SHP77 (cell line): ENCODE measurements at places on chromosomes 3 and 15.

GRCh38 chr3:133330522-133330921 lies 69.3 kb upstream of the BFSP2 start:
- DNase-seq = no peak

- DNase-seq = peak; percentile 5
These were observed 87.3 kb upstream of the ROPN1 start for GRCh38 chr3:124078953-124079911.

DNA sequence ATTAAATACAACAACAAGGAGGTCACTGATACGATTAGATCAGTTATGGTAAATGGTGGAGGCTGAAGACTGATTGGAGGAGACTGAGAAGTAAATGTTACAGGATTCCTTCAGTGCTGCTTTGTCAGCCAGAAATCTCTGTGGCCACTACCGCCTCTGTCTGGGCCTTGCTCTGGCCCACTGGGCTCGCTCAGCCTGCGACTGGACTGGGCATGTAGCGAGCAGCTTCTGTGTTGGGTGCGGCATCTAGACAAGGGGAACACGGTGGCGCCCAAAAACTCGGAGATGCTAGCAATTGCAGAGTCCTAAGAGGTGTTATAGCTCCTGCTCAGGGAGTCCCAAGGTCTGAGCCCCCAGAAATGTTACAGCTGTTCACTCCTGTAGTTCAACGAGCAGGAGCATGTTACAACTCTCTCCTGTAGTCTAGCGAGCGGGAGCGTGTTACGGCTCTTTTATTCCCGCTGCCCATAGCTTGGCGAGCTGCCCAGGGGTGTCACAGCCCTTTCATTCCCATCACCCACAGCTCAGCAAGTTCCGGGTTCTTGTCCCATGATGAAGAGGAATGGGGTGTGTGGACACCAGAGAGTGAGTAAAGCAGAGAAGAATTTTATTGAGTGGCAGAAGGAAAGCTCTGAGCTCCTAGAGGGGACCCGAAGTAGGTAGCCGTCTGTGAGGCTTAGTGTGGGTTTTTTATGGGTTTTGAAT lies 24.7 kb downstream of the SLC15A2 start:
- DNase-seq = no peak

GRCh38 chr3:112602217-112602838 lies 38.6 kb downstream of the CCDC80 start:
- DNase-seq = no peak

GRCh38 chr3:63513791-63514190 lies 138.7 kb upstream of the SNTN start:
- no peak for DNase-seq

- no peak for DNase-seq
These were observed 38.8 kb downstream of the EID1 start for GRCh38 chr15:48916721-48917120.

DNA sequence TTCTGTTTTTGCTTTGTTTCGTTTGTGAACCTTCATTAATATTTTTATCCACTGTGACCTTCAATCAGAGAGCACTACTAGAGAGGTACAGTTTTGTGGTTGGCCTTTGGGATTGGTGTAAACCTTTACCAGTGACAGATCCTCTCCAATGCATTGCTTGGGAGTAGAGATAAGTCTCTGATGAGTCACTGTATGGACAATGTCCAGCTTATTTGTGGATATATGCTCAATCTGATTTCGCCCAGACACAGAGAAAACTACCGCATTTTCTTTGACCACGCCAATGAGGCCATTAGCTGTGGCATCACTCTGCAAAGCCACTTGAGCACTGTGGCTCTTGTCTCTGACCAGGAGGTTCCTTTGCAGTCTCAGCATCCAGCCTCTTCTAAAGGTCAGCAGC lies 964.7 kb downstream of the TUSC7 start:
- no peak for DNase-seq

GRCh38 chr3:189945935-189946709 lies 174.6 kb downstream of the P3H2 start:
- DNase-seq = no peak

GRCh38 chr3:100825574-100825973 lies 116.3 kb downstream of the TFG start:
- DNase-seq = no peak

GRCh38 chr3:163890661-163891060 lies 1187.6 kb downstream of the SI start:
- DNase-seq = no peak

DNA sequence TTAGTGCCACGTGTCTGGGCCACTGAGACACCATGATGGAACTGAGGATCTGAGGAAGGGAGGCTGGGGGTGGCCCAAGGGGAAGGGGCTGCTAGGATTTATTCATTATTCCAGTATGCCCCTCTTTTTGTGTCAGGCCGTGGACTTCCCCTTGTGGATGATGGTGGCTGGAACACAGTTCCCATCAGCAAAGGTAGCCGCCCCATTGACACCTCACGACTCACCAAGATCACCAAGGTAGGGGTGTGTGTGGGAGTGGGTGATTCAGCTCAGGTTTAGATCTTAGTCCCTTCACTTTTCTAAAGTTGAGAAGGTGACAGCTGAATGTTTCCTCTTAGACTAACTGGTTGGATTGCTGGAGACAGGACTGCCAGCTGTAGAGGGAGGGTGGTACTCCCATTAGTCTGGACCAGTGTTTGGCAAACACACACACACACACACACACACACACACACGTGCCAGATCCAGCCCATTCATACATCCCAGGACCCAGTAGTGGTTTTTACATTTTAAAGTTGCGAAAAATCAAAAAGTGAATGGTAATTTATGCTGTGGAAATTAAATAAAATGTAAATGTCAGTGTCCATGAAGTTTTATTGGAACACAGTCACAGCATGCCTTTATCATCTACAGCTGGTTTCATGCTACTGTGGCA lies 11.4 kb downstream of the EIF4G1 start:
- DNase-seq = no peak

DNA sequence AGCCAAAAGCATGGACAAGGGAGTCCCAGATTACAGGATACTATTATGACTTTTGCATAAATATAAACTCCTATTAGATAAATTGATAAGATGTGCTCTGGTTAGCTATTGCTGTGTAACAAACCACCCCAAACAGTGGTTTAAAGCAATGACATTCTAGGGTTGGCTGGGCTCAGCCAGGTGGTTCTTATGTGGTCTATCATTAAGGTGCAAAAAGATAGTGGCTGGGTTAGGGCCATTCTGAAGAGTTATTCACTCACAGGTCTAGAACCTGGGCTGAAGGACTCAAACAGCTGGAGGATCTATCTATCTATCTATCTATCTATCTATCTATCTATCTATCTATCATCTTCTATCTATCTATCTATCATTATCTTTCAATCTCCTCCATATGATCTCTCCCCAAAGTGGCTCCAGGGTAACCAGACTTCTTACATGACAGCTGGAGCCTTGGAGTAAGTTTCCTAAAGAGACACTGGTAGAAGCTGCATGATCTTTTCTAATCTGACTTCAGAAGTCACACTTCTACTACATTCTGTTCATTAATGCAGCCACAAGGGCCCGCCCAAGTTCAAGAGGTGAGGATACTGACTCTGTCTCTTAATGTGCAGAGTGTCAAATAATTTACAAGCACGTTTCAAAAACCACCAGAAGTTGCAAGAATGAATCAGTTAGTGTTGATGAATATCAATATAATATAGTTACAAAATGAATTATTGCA lies 74.9 kb upstream of the XCR1 start:
- no peak for DNase-seq

DNA sequence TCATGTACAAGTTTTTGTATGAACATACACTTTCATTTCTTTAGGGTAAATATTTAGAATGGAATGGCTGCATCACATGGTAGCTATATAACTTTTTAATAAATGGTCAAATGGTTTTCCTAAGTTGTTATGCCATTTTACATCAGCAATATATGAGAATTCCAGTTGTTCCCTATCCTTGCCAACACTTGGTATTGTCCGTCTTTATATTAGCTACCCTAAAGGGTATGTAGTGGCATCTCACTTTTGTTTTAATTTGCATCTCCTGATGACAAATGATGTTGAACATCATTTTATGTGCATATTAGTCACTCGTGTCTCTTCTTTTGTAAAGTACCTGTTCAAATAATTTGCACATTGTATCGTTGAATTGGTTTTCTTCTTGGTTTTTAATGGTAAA lies 2.5 kb upstream of the MUC13 start:
- no peak for DNase-seq

- DNase-seq = no peak
These were observed 58.9 kb upstream of the KY start for GRCh38 chr3:134709561-134710312.

- no peak for DNase-seq
These were observed 50.8 kb downstream of the RFTN1 start for GRCh38 chr3:16462679-16463078.

GRCh38 chr15:30929064-30929669 lies 25.5 kb downstream of the FAN1 start:
- DNase-seq = peak; percentile 76

GRCh38 chr3:159458010-159458409 lies 530.6 kb upstream of the IL12A start:
- DNase-seq = no peak

DNA sequence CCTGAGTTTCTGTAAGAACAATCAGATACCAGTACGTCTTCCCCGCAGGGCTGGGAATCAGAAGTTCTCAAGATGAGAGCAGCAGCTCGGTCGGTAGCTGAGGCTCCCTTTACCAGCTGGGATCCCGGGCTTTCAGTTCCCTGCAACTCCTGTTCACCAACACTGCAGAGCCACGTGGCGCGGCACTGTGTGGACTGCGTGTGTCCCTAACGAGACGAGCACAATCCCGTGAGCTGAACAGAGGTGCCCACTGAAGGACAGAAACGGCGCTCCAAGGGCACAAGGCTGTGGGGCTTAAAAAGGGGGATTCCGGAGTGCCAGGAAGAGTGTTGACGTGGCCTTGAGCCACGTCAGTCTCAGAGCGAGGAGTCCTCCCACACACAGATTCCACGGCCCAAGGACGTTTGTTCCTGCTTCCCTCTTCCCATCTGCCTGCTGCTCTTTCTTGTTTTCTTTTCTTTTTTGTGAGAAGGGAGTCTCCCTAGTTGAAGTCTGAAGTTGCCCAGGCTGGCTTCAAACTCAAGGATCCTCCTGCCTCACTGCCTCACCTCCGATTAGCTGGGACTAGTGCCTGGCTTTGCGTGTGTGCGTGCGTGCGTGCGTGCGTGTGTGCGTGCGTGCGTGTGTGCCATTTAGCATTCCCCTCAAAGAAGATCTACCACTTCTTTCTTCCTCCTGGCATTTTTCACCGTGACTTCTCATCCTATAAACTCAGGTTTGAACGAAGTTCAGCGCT lies 37.1 kb upstream of the RPL35A start:
- DNase-seq = no peak

GRCh38 chr15:29183071-29183831 lies 86.4 kb downstream of the NSMCE3 start:
- peak; percentile 32 for DNase-seq

- no peak for DNase-seq
These were observed at the start of gene SLCO3A1 for GRCh38 chr15:91853511-91853947. SLCO3A1 (plus strand) TSS chr15:91853708.

DNA sequence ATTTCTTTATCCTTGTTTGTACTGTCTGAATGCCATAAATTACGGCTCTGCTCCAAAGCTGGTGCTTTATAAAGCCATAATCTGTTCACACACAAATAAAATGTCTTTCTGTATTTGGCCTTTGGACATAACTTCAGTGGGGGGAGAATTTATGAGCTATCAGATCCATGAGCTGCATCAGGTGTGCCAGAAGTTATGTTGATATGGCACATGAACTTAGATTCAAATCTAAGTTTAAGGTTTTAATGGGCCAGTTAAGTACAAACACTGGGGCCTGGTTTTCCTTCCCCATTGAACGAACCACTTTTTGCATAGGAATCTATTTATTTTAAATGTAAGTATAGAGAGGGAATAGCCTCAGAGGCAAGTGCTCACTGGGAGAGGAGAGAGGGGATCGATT lies 239.9 kb downstream of the NFKBIZ start:
- DNase-seq = no peak

- no peak for DNase-seq
These were observed 141.5 kb upstream of the TPM1 start for GRCh38 chr15:62901087-62901486.

DNA sequence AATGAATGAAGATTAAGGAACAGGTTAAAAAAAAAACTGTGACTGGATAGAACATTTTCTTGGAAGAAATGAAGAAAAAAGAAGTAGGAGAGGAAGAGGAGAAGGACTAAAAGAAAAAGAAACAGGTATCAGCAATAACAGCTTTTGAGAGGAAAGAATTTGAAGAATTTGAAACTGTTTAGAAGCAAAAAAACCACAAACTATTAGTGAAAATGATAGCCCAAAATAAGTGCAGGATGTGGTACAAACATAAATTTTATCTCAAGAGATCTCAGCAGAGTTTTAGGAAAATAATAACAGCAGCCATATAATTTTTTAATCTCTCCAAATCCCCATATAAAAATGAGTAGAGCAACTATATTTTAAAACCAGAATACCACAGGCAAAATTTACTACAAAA lies 8.8 kb upstream of the A4GNT start:
- DNase-seq = no peak

DNA sequence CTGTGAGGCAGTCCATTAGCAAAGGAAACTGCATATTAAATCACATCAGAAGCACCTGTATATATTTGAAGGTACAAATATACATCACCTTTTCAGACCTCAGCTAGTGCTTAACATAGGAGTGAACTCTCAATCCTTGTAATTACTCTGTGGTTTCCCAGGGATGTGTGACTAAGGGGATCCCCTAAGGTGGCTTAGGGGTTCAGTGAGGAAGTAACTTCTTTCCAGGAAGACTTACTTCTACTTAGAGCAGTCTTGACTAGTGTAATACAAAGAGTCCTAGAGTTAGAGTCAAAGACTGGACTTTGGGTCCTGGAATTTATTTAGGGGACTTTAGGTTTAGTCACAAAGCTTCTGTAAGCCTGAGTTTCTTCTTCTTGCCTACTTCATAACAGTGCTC lies 8.7 kb upstream of the SUMF1 start:
- no peak for DNase-seq

DNA sequence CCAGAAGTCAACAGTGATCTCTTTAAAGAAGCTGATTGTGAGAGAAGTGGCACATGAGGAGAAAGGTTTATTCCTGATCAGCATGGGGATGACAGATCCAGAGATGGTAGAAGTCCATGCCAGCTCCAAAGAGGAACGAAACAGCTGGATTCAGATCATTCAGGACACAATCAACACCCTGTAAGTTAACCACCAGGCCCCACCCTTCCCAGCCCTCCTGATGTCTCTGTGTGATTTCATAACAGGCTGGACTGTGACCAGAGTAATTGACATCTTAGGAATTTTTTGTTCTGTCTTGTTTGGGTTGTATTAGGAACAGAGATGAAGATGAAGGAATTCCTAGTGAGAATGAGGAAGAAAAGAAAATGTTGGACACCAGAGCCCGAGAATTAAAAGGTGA lies 67.7 kb downstream of the KLHL25 start:
- no peak for DNase-seq

- peak; percentile 90 for DNase-seq
These were observed 90.9 kb upstream of the CHD2 start for GRCh38 chr15:92809064-92809879.

- DNase-seq = no peak
These were observed 759 bp upstream of the ARID3B start for GRCh38 chr15:74540161-74540760.

- DNase-seq = no peak
These were observed 58.9 kb upstream of the SLC6A6 start for GRCh38 chr3:14343338-14344112.
